ENCODE measurements at places on chromosomes 1 and 21.

DNA sequence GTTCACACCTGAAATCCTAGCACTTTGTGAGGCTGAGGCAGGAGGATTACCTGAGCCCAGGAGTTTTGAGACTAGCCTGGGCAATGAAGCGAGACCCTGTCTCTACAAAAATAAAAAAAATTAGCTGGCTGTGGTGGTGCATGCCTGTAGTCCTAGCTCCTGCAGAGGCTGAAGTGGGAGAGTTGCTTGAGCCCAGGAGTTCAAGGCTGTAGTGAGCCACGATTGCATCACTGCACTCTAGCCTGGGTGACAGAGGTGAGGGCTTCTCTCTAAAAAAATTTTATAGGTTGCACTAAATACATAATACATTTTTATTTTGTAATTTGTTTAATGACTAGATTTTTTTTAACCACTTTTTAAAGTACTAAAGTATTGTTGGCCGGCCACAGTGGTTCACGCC is 6.1 kb downstream of the PARK7 start:
- DNase-seq = no peak

GRCh38 chr1:6587261-6588005 is 7.6 kb downstream of the ZBTB48 start:
- DNase-seq = no peak

- DNase-seq = no peak
These were observed 82.5 kb downstream of the C4BPA start for GRCh38 chr1:207186503-207186902.

GRCh38 chr1:206908038-206908437 is 10.8 kb downstream of the IL24 start:
- DNase-seq = no peak

- no peak for DNase-seq
These were observed 36.1 kb upstream of the PADI2 start for GRCh38 chr1:17155257-17155920.

GRCh38 chr1:185936641-185937040 is 202.4 kb downstream of the HMCN1 start:
- no peak for DNase-seq

GRCh38 chr21:25254491-25255174 is 352.6 kb downstream of the MRPL39 start:
- DNase-seq = no peak

DNA sequence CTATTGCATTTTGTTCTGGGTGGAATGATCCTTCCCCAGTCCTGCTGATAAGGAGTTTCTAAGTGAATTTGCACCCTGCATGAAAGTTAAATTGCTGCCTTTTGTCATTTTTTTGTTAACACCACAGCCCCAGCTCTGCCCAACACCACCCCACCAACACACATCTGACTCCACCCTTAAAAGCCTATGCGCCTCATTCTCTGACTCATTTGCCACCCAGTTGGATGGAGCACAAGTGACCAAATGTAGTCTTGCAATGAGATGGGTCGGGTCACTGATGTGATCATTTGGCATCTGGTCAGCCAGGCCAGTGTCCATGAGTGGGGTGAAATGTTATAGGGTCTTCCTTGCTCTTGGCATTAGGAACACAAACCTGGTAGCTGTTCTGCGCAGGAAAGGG is 256.8 kb downstream of the KAZN start:
- DNase-seq = no peak

DNA sequence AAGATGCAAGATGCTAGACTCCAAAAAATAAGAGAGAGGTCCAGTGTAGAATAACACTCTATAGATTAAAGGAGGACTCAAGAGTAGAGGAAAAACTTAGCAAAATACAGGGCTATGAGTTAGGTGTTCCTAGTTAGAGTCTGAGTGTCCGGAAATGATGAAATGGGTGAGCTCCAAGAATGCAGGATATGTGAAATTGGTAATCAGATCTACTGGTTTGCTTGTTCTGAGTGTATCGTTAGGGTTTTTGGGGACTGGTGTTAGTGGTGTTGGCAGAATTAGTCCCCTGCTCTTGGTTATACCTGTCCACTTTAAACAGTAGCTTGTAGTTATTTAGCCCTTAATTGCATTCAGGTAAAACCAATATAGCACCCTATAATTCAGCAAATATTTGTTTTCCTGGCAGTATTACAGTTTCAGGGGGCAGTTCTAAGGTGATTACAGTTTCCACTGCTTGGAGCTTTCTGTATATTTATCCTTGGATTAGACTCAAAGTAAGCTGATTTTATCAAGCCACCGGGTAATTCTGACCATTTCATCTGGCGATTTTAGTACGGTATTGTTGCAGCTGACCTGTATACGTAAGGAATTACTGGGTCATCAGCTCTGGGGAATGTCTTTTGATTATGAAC is 332.7 kb downstream of the CHRM3 start:
- DNase-seq = peak; percentile 43

- no peak for DNase-seq
These were observed 25.5 kb downstream of the CFAP74 start for GRCh38 chr1:1978108-1978507.

DNA sequence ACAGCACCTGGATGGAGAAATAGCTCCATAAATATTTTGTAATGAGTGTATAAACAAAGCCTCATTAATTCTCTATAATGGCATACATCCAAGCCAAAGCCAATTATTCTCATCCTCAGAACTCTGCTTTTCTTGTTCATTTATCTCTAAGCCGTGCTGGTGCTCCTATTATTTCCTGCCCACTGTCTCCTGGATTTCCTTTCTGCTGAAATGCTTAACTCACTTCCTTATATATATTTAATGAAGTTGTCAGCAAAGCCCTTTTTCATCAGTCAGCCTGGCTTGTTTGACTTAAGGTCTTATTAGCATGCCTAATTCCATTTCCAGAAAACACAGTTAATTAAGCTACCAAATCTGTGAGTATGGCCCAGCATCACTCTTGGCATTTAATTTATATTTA is 93.4 kb downstream of the SLC25A24 start:
- DNase-seq = no peak

- no peak for DNase-seq
These were observed 47.0 kb downstream of the ETS2 start for GRCh38 chr21:38852708-38853107.

GRCh38 chr1:211474451-211474850 is 17.5 kb downstream of the RD3 start:
- no peak for DNase-seq

- DNase-seq = no peak
These were observed 43.3 kb upstream of the SOD1 start for GRCh38 chr21:31616216-31616615.

DNA sequence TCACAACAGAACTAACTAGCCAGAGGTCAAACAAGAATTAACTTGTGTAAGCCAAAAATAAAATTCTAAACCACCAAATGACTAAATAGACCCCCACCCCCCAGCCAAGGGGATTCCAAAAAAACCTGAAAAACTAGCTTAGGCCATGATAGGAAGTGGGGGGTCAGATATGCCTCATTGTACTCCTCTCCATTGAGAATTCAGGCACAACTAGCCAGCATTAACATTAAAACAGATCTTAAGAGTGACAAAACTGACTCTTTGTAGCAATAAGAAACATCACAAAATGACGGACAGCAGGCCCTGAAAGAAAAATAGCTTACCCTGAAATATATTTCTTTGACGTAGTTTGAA is 103.0 kb upstream of the ETV3 start:
- no peak for DNase-seq

- DNase-seq = peak; percentile 67
These were observed 20.5 kb upstream of the THRAP3 start for GRCh38 chr1:36203554-36204346.

GRCh38 chr1:65112811-65113210 is 35.2 kb upstream of the AK4 start:
- no peak for DNase-seq

DNA sequence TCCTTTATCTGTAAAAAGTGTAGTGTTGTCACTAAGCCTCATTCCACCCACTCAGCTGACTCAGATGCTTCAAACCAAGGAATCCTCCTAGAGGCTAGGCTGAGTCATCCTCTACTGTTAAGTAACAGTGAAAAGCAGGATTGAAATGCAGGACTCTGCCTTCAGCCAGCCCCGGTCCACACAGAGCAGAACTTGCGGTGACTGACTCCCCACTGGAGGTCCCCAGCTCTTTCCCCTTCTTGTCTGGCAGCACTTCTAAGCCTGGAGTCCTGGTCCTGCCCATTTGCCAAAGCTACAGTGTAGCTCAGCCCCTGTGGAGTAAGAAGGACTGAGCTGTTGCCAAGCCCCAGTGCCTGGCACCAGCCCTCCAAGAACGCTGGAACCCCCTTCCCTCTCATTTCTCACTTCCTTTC is 1.7 kb downstream of the RAB7B start:
- peak; percentile 92 for DNase-seq

GRCh38 chr1:199173356-199173755 is 534.5 kb downstream of the PTPRC start:
- DNase-seq = peak; percentile 83

GRCh38 chr1:160741612-160742348 is 2.7 kb downstream of the SLAMF7 start:
- DNase-seq = no peak

GRCh38 chr1:114982251-114982650 is 47.4 kb upstream of the TSHB start:
- no peak for DNase-seq

DNA sequence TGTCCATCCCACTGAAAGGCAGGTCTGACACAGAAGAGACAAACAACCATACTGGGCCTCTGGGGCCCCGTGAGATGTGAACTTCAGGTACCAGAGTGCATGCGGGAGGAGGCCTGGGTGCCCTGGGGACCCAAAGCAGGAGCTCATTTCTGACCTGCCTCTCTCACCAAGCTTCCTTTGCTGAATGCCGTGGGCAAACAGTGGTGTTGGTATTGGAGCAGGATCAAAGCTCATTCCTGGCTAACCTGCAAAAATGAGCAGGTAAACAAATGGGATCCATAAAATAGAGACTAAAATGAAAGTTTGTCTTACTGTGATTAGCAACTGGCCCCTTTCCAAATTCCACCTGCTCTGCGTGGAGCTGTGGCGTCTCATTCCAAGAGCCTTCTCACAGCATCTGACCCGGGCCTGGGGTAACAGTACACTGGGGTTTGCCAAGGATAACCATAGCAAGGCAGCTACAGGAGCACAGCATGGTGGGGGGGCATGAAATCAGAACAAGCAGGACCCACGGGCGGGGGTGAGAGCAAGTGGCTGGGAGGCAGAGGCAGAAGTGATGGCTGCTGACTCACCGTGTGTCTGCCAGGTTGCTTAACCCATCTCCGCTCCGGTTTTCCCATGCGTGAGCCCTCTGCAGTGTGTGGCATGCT is 103.6 kb downstream of the KIF26B start:
- no peak for DNase-seq

DNA sequence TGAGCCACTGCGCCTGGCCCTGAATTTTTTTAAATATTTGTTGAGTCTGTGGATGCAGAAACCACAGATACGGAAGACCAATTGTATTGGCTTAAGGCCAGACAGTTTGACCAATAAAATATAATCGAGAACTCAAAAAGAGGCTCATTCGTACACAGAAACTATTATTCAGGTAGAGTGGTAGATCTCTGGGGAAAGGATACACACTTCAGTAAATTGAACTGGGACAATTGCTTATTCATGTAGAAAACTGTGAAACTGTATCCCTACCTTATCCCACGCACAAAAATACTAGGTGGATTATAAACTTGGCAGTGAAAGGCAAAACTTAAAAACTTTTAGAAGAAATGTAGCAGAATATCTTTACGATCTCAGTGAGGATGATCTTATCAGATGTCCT is 25.0 kb upstream of the SHE start:
- no peak for DNase-seq

DNA sequence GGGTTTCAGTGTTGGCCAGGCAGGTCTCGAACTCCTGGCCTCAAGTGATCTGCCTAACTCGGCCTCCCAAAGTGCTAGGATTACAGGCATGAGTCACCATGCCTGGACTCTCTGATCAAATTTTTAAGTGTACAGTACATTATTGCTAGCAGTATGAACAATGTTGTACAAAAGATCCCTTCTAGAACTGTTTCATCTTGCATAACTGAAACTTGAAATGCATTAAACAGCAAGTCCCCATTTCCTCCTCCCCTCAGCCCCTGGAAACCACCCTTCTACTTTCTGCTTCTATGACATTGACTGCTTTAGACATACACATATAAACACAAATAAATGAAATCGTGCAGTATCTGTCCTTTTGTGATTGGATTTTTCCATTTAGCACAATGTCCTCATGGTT is 463.4 kb downstream of the PTPRC start:
- peak; percentile 80 for DNase-seq

DNA sequence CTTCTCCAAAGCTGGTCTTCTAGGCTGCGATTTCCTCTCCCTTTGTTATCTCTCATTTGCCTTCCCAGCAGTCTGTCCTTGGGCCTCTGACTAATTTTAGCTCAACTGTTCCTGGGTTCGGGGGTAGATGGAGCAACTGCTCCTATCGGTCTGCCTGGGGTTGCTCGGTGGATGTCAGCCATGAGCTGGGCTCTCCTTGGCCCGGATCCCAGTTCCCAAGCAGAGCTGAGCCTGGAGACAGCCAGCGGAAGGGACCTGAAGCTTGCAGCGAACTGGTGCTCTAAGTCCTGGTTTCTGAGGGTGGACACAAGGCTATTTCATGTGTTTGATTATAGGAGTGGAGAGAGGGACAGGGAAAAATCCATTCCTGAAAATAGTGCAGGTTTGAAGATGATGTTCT is 423.0 kb downstream of the RPS6KC1 start:
- no peak for DNase-seq

GRCh38 chr1:33996281-33996680 is 132.4 kb downstream of the HMGB4 start:
- no peak for DNase-seq

DNA sequence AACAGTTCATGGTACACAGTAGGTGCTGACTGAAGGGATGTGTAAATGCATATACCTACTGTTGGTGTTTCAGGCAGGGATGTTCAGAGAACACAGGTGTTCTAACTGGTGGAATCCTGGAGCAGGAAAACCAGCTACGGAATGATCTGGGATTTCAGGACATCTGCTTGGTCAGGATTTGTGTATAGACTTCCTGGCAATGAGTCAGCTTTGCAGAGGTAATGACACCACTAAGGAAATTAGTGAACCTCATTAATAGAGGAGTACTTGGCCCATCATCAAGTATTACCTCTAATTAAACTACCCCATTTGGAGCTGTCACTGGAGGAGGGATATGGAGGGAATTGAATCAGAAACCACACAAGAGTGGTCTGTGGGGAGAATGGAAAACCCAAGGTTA is 7.3 kb downstream of the MRPL37 start:
- no peak for DNase-seq

DNA sequence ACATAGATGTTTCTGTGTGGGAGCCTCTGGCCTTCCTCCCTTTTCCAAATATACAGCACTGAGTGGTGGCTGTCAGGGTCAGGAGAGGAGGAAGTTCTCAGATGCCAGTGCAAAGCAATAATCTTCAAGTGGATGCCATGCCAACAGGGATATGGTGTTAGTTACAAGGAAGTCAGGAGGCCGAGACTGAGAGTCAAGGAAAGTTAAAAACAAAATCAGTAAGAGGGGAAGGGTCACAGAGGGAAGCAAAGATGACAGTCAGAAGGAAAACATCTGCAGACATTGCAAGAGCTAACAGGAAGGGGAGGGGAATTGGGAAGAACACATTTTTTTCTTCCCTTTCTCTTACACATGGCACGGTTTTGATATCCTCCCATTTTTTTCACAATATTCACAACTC is 691.4 kb downstream of the ADGRL2 start:
- peak; percentile 21 for DNase-seq
